ENCODE measurements at places on chromosomes 16 and 17. TPM values are rescaled to one million over a fixed set of nuclear protein-coding genes. Genes with fewer than 3 reads are reported as not detected.

DNA sequence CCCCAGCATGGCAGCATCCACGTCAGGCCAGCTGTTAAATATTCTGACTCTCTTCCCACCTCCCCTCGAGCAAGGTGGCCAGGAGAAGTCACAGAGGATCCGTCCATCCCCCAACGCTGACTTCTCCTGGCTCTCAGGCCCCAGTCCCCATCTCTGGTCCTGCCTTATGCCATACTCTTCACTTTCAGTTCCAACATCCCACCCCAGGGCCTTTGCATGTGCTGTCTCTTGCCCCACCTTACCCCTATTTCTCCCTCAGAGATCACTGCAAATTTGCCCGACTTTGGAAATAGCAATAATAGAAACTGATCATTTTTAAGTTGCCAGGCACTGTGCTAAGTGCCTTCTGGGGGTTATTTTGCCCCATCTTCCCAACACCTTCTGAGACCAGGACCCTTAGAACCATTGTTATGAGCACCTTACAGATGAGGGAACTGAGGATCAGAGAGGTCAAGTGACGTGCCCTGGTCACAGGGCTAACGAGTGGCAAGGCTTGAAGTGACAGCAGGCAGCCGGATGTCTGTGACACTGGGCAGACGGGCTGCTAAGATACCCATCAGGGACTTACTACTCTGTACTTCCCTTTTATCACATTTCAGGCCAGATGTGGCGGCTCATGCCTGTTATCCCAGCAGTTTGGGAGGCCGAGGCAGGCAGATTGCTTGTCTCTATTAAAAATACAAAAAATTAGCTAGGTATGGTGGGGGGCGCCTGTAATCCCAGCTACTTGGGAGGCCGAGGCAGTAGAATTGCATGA is 17.7 kb downstream of the HID1 start:
- DNase-seq: no peak

DNA sequence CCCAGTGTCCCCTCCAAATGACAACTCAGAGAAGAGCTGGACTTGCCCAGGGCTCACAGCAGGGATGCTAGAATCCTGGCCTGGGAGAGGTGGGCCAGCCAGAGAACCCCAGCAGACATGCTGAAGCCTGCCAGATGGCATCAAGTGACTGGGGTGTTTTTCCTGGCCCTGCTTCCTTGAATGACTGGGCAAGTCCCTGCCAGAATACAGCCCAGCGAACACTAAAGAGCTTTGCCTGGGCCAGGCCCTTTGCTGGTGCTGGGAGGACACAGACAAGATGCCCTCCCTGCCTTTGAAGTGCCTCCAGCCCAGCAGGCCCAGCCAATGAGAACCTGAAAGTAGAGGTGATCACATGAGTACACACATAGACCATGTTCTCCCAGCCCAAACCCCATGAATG is 11.5 kb downstream of the ZNF319 start:
- no peak for DNase-seq

DNA sequence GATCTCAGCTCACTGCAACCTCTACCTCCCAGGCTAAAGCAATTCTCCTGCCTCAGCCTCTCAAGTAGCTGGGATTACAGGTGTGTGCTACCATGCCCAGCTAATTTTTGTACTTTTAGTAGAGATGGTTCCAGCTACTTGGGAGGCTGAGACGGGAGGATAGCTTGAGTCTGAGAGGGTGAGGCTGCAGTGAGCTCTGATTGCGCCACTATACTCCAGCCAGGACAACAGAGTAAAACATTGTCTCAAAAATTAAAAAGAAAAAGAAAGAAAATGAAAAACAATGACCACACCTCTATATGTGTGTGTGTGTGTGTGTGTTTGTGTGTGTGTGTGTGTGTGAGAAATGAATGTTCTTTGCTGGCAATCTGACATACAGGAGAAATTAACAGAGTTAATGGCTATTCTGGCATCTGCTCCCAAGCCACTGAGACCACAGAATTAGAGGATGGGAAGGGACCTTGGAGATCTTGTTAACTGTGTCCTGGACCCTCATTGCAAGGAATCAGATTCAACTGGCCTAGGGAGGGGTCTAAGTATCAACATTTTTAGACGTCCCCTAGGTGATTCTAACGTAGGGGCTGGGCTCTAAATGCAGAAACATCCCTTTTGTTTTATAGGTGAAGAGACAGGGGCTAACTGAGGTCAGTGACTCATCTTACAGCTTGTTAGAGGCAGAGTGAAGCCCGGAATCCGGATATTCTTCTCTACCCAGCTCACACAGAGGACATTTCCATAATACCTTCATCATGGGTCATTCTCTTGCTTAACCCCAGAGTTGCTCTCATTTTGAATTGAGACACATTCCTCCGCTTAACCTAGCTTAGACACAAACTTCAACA is 16.4 kb upstream of the MARCHF10 start:
- DNase-seq: no peak

KCTD11 gene
- total RNA-seq: 11.8 TPM

KRT25 gene
- total RNA-seq: not detected

GRCh38 chr17:55588446-55589242 is 77.4 kb upstream of the SMIM36 start:
- no peak for DNase-seq

GRCh38 chr17:50547736-50548083 is 736 bp downstream of the SPATA20 start:
- no peak for DNase-seq

C17orf107 gene
- 4.4 TPM for total RNA-seq

DNA sequence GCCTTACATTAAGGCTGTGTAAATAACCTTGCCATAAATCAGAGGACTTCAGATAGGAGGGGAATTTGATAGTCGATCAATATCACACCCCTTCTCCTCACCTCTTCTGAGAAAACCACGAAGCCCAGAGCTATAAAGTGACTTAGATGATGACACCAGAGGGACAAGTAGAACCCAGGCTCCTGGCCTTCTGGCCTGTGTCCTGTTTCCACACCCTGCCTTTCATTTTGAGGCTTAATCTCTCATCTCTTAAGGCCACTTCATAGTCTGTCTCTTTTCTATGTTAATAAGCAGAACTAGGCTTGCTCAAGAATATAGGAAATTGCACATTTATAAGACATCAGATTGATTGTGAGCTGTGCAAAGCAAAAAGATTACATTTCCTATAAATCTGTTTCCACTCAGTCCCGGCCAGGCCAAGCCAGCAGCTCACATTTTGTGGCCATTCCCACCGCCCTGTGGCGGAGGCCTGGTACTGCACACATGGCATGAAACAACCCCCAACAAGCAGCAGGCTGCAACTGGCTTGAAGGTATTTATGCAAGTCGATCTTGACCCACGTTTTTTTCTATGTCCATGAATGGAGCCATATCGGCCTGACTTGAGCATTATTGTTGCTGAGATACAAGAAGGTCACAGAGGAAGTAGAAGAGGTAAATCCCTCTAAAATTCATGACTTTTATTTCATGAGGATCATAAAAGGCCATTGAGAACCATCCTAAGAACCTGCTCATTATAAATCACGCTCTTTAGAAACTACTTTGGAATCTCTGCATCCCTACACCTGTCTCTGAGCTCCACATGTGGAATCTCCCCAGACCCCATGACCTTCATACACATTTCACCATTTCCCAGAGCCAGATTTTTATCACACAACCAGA is 93.7 kb downstream of the PMP22 start:
- peak; percentile 66 for DNase-seq

DRC3 gene
- 8.5 TPM for total RNA-seq

Measured in upper lobe of left lung (tissue), 6 donors.